ENCODE measurements at places on chromosomes 6 and 20.
A peak's percentile ranks its signal among the peaks of the same experiment; 100 is the strongest.

GRCh38 chr6:79787626-79788025 is 156.5 kb downstream of the SH3BGRL2 start:
- no peak for DNase-seq

- no peak for DNase-seq
Observed at GRCh38 chr20:23293689-23294088, 56.9 kb upstream of the NXT1 start.

DNA sequence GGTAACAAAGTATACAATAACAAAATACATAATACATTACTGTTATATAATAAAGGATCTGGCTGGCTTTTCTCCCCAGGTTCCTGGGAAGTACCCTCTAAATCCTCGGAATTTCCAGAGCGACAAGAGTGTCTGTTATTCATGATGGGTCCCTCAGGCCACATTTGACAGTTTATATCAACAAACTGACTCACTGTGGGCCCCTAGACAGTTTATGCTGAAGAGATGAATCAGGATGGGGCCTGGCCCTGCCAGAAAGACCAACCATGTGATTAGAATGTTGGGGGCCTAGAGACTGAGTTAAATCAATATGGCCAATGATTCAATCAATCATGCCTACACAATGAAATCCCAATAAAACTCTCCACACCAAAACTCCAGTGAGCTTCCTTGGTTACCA is 13.5 kb downstream of the USP45 start:
- DNase-seq, result no peak

DNA sequence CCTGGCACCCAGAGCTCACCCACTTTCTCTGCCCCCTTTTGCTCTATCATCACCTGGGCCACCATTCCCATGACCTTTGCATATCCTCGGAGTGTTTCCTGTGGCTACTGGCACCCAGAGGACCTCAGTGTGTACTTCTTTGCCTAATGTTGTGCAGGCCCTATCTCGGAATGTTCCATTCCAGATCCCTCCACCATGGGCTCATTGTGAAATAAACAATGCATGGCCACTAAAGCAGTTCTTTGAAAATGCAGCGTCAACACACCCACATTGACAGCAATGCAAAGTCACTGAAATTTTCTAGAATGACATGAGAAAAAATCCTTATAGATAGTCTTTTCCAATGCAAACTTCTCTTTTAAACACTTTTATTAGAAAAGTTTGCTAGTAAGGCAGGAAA is 72.9 kb upstream of the AGPAT4 start:
- DNase-seq, result no peak

- DNase-seq, result no peak
Observed at GRCh38 chr6:44245391-44245911, 1.4 kb upstream of the HSP90AB1 start.

- DNase-seq, result no peak
Observed at GRCh38 chr6:75275067-75275466, 9.5 kb downstream of the TMEM30A start.

- DNase-seq, result peak; percentile 72
Observed at GRCh38 chr6:14743474-14744211, 502.2 kb upstream of the JARID2 start.

GRCh38 chr20:43017241-43018030 is 172.3 kb downstream of the PTPRT start:
- no peak for DNase-seq

- DNase-seq, result no peak
Observed at GRCh38 chr6:38198219-38198618, 378.7 kb downstream of the ZFAND3 start.

DNA sequence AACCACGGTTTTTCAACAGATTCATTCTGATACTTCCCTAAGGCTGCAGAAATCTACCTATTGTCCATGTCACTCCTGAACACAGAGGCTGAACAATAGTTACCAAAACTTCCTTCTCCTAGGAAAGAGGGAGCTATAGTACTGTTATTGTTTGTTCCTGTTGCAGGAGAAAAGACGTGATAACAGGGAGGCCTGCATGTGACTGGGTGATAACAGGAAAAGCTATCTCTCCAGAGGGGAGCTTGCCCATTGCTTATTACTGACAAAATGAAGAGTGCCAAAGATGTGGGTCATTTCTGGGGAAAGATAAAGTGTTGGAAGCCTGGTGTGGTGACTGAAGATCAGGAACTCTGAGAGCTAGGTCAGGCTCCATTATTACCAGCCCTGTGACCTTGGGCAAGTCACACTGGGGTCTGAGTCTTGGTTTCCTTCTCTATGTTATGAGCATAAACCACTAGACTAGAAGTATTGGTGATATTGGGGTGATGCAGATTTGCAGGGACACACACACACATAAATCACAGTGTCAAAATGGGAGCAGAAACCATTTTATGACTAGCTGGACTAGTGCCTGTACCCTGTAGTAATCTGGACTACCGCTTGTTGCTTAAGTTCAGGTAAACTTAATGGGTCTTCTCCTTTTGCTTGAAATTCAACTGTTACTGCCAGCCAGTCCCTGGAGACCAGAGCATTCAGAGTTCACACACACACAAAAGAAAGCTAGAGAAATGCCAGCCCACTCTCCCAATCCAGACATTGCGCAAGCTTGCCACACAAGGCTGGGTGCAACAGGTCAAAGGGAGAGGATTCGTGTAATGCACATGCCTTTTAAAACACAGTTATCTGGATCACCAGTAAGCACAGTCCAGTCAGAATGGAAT is 136.0 kb upstream of the CNR1 start:
- no peak for DNase-seq

GRCh38 chr6:160218810-160219209 is 39.8 kb downstream of the SLC22A2 start:
- DNase-seq, result no peak

DNA sequence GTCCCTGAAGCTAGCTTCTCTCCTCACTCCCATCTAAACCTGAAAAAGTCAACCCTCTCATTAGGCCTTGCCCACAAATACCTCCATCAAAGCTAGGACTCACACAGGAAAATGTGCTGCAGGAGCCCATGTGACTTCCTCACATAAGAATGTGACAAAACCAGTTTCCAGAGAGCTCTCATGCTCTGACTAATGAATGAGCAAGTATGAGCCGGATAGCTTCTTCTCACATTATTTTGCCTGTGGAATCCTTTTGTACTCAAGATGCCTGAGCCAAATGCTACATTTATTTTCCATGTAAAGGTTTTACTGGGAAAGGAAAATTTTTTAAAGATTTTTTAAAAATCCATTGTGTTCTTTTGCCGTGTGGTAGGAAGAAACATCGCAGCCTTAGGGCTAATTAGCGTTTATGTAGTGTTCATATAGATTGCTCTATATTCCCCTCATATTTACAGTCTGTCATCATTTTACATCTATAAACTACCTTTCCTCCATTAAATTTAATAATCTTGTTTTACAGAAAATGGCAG is 68.6 kb upstream of the CCN6 start:
- peak; percentile 26 for DNase-seq

DNA sequence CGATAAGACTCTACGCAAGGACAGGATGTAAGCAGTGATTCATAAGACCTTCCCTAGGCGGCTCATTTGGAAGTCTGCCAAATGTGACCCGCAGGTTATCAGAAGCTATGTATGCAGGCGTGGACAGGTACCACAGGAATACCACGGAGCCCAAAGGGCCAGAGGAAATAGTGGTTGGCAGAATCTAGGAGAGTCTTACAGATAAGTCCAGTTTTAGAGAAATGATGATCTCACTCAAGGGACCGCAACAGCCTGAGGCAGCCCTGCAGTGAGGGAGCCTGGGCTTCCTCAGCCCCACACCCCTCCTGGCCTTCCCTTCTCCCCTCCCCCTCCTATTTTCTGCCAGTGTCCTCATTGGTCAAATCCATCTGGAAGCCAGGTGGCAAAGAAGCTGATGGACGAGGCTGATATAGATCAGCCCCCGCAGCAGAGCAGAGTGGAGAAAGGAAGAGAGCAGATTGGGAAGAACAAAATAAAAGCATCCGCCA is 110.6 kb downstream of the FNDC1 start:
- no peak for DNase-seq
